ENCODE measurements at places on chromosomes 2 and 18.

DNA sequence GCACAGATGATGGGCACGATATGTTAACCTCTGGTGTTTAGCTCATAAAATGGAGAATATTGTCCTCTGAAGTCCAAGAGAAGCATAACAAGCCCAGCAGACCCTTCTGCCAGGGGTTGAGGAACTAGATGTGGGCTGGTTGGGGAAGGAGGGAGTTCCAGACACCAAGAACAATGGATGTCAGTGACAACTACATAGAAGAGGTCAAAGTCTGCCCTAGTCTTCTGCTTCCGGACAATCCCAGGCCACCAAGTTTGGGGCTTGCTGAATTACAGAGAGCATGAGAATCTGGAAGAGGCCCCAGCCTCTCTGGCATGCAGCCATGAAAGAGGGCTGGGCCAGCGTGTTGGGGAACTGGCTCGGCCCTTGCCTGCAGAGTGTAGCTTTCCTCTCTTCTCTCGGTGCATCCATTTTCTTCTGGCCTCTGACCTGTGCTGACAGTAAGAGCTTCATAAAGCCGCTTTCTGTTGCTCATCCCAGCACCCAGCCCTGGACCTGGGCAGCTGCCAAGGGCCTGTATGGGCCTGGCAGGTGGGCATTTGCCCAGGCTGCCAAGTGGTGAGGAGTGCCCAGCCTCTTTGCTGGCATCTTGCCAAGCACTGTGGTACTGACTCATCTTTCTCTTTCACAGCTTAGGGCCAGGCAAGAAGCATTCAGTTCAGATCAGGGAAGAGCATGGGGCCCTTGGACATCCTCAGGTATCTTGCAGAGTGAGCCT, 14.6 kb upstream of the LAPTM4A start:
- no peak for DNase-seq

GRCh38 chr2:191642541-191642940, 35.4 kb upstream of the NABP1 start:
- no peak for DNase-seq

GRCh38 chr2:36706021-36706876, 9.7 kb downstream of the VIT start:
- DNase-seq: no peak

DNA sequence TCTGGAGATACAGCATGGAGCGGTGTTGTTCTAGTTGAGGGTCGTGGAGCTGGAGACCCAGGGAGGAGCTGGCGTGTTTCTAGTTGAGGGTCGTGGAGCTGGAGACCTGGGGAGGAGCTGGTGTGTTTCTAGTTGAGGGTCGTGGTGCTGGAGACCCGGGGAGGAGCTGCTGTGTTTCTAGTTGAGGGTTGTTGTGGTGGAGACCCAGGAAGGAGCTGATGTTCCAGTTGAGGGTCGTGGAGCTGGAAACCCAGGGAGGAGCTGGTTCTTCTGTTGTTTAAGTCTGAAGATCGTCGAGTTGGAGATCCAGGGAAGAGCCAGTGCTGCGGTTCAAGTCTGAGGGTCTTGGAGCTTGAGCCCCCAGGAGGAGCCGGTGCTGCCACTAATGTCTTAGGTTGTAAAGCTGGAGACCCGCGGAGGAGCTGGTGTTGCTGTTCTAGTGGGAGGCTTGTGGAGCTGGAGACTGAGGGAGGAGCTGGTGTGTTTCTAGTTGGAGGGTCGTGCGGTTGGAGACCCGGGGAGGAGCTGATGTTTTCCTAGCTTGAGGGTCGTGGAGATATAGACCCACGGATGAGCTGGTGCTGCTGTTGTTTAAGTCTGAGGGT, 155.3 kb downstream of the RTP5 start:
- no peak for DNase-seq

DNA sequence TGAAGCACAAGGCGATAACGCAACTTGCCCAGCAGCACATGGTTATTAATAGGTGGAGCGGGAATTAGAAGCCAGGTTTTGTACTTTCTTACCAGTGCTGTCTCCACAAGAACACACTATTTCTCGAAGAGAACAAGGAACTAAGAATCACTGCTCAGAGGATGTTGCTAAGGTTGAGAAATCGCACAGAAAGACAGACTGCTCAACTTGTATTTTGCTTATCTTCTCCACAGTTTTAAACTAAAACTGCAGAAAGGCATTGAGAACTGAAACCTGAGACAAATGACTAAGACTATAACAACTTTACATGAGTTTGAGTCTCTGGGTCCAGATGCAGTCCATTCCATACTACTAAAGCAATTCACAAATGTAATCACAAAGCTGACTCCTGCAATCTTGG, 6.2 kb downstream of the PRKD3 start:
- DNase-seq: no peak

DNA sequence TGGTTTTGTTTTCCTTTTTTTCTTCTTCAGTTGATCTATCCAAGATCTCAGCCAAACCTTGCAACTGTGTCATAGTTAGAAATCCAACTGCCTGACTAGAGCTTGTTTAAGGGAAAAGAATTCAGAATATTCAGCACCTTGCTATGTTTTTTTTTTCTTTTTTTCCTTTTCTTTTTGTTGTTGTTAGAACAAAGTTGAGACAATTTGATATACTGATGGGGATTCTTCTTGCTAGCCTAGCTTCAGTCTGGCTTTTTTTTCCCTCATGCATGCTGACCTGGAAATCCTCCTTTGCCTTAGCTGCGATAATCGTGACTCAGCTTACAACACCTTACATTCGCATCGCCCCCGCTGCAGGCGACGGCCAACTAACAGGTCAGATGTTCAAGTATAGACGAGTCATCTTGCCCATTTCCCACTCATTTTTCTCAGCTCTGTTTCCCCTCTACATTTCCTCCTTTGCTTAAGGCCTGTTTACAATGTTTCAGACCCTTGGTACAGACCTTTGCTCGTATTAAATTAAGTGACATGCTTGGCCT, 487.2 kb upstream of the RAB12 start:
- no peak for DNase-seq

- DNase-seq: no peak
Measured at GRCh38 chr2:219595256-219595655, 2.4 kb upstream of the STK11IP start.

GRCh38 chr18:67813380-67814028, 297.0 kb upstream of the DSEL start:
- DNase-seq: no peak

DNA sequence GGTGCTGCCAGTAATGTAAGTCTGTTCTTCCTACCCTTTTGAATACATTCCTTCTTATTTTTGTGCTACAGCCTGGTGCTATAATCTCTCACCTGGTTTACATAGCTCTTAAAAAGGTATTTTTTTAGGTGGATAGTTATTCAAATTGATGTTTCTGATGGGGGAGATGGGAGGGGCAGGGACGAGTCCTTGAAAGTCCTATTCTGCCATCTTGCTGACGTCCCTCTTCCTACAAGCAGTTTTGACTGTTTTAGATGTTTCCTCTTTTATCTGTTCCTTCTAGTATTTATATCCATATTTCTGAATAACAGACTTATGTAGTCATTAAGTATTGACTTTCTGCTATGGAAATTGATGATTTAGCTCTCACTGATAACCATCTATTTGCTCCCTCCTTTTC, 256.4 kb downstream of the KIAA1328 start:
- DNase-seq: no peak

- DNase-seq: no peak
Measured at GRCh38 chr2:39528701-39529100, 91.6 kb upstream of the MAP4K3 start.

DNA sequence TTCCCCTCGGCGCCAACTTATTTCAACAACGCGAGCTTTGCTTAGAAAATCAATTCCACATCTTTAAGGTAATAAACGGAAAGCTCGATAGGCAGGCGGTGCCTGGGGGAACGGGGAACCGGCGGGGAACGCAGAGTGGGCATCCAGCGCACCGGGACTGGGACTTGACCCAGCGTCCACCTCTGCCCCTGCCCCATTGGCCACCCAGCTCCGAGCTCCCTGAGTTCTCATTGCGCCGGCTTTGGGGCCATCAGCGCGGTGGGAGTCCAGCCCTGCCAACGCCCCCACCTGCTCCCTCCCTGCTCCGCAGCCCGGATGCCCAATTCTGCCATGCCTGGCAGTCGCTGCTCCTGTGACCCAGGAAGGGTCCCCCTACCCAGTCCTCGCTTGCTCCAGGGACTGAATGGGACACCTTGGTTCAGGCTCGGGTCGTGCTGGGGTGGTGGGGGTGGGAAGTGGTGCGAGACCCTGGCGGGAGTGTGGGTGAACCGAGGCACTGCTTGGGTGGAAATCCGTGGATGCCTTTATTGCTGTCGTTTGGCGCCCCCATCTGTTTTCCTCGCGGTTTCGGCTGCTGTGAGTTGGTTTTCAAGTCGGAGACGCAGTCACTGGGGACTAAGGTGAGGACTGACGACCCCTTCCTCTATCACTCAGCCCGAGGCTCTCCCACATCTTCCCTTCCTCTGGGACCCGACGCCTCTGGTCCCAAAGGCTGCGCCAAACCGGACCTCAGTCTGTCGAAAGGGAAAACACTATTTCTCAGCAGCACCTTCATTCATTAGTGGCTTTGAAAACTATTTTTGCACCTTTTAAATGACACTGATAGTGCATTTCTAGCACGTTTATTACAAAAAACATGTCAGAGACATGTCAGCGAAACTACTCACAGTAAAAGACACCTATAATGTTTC, 2.4 kb upstream of the EVX2 start:
- DNase-seq: no peak

- DNase-seq: no peak
Measured at GRCh38 chr2:239240414-239240881, 160.4 kb downstream of the HDAC4 start.

- no peak for DNase-seq
Measured at GRCh38 chr2:42977270-42978174, 185.1 kb upstream of the HAAO start.

GRCh38 chr2:159944874-159945273, 117.5 kb downstream of the PLA2R1 start:
- no peak for DNase-seq

- no peak for DNase-seq
Measured at GRCh38 chr18:67133669-67134068, 382.9 kb downstream of the DSEL start.

DNA sequence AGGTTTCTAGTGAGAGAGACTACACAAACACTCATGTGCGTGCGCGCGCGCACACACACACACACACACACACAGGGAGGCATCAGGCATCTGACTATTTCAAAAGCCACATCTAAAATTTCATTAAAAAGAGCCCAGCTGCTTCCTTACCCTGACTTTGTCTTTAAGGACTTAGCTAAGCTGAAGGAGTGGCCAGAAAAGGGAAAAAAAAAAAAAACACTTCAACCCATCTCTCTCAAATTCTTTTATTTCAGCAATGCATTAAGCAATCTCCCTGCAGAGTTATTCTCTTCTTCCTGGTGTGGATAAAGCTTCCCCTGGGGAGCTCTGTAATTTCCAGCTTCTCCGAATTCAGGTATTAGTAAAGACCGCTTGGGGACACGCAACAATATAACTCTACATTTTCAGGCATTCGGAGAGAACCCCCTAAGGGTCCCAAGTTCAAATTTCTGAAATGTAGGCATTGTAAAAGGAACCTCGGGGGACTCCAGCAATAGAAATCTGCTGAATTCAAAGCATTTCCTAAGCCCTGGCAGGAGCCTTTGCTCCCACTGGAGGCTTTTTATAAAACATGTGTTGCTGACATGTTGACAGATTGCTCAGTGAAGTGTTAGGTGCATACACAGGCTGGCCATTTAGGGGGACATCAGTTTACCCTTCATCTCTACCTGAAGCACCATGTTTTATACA, 67.0 kb downstream of the ZNF521 start:
- DNase-seq: no peak

DNA sequence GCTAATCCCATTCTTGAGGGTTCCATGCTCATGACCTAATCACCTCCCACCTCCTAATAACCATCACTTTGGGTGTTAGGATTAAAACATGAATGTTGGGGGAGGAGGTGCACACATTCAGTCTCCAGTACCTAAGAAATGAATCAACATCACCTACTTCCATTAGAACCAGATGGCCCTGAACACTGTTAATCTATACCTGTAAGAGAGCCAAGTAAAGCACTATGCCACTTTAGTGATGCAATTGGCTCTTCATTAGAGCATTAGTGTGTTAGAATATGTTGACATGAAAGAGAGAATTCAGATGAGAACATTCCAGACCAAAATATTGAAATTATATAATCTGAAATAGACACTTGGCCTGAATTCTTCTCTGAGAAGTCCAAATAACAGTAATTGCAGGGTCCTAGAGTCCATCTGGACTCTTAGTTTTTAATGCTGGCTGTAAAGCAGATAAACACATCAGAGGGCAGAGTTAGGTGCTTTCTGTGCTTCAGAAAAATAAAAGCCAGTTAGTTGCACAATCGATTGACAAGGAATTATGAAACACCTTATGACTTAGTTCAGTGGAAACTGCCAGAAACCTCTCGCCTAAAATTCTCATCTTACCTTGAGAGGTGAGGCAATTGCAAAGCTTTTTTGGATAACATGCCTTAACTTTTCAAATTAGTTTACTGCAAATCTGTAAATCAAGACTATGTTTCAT, 923.7 kb downstream of the SLC4A3 start:
- DNase-seq: no peak

DNA sequence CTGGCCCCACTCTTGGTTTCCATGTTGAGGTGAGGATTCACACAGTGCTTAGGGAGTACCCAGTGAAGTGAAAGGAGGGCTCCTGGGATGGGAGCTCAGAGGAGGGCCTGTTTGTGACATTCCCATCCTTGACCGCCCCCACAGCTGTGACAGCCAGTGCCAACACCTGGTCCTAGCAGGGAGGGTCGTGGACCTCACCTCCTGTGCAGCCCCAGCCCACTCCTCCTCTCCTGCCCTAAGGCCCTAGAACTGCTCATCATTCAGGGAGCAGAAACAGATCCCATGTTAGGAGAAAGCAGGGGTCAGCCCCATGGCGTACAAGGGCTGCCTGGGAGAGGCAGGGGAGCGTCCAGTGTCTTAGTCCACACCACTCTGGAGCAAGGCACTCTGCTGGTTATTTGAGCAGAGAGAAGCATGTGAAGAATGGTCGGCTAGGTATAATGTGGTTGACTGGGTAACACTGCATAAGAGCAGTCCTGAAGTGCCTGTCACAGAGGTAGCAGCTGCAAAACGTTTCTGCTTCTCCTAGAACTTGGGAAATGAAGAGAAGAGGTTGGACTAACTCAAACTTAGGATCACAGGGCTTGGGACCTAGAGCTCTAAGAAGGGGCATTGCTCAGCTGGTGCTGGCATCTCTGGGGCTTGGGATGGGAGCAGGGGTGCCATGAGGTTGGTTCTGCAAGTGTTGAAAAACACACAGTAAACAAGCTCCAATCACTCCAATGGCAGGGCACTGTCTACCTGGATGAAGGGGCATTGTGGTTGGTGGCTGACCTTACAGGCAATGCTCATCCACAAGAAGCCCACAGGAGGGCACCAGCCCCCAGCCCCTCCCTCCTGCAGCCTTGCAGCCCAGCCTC, 55.6 kb downstream of the FAM168B start:
- DNase-seq: no peak

DNA sequence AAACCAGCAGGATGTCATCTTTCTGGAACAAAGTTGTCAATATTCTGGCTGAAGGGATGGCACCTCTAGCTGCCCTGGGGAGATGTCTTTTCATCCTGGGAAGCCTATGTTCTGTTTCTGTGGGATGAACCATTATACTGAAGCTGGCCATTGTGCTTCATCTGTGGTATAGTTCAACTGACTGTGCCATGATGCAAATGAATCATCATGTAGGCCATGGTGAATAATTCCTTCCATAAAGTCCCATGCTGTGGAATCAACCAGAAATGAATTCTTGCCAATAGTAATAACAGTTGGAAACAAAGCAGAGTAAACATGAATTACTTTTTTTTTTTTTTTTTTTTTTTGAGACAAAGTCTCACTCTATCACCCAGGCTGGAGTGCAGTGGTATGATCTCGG, 64.1 kb upstream of the CNGA3 start:
- DNase-seq: no peak
